Right kidney (tissue), 9 donors: ENCODE measurements at places on chromosomes 7 and 10.

DNA sequence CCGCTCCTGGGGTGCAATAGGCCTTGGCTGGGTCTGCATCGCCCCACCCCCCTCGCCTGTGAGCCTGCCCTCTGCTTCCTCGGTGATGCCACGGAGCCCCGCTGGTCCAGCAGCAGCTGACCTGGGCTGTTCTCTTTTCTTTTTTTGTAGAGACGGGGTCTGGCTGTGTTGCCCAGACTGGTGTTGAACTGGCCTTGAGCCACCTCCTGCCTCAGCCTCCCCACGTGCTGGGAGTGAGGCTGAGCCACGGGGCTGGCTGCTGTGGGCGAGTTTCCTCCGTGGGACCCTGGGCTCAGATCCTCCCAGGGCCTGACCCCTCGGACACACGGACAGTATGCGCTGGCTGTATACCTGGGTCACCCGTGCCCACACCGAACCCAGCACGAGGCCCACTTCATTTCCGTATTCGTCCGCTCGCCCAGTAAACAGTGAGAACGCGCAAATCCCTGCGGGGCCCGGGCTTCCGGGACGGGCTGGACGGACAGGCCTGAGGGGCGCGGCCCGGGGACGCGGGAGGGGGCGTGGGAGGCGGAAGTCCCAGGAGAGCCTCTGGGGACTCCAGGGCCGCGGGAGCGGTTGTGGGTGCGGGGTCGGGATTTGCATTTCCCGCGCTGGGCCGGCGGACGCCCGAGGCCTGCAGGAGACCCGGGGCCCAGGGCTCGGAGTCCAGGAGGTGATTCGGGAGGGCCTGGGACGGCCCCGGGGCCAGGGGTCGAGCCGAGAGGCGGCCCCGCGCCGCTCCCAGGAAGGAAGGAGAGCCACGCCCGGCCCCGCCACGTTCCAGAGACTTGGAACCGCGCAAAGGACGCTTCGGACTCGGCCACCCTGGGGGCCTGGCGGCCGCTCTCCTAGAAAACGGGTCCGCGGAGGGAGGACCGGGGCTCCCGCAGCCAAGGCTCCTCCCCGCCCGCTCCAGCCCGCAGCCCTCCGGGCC lies 57.7 kb upstream of the DNAJB6 start:
- peak; percentile 63 for DNase-seq

DNA sequence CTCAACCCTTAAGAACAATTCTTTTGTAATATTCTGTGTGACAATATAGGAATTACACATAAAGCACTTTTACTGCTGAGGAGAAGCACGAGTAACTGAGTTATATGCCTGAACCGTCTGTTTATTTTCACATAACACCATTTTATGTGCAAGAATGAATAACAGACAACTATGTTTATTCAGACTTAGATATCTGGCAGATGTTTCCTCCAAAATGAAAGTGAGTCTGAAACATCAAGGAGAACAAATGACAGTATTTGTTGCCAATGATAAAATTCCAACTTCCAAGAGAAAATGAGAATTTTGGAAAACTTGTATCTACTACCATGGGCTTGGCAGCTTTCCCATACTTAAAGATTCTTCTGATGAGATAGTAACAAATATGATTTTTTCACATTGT lies 51.4 kb downstream of the DNMBP start:
- DNase-seq = no peak

DNA sequence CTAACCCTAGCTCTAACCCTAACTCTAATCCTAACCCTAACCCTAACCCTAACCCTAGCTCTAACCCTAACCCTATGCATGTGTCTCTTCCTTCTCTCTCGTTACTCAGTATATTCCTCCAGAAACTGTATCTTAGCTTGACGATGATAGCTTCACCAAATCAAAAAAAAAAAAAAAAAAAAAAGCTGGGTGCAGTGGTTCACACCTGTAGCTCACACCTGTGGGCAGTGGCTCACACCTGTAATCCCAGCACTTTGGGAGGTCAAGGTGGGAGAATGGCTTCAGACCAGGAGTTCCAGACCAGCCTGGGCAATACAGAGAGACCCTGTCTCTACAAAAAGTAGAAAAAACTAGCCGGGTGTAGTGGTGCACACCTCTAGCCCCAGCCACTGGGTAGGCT lies 414.0 kb downstream of the GATA3 start:
- DNase-seq = no peak

DNA sequence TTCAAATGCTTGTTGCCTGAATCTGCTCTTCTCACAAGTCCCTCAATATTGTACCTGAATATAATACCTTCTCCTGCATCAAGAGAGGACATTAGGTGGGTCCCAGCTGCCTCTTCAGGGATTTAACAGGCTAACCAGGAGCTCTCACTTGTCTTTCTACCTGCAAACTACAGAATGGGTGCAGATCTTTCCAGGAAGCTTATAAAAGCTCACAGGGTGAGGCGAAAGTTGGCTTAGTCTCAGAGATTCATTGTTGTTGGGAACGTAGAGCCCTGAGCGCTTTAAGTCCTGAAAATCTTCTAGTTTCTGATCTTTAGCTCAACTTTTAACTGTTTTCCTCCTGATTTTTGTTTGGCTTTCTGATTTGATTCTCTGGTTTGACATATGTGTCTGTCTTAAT lies 25.0 kb downstream of the PLAU start:
- DNase-seq = no peak

DNA sequence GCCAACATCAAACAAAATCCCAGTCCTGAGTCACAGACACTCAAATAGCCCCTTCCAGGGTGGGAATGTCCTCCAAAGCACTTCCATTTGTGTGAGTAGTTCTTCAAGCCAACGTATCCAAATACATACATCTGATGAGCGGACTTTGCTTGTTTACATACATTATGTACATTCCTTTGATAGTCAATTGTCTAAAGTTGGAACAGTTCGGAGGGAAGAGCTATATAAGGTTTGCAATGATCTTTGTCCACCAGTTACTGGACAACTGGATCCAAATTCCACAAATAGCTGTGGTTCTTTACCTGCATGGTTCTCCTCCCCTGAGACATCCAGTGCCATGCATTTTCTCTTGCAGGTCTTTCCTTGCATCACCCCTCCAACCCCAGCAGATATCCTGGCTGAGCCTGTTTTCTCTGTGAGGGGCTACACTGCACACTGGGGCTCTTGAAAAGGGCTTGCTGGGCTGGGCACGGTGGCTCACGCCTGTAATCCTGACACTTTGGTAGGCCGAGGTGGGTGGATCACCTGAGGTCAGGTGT lies 4.7 kb upstream of the MGMT start:
- DNase-seq = no peak

DNA sequence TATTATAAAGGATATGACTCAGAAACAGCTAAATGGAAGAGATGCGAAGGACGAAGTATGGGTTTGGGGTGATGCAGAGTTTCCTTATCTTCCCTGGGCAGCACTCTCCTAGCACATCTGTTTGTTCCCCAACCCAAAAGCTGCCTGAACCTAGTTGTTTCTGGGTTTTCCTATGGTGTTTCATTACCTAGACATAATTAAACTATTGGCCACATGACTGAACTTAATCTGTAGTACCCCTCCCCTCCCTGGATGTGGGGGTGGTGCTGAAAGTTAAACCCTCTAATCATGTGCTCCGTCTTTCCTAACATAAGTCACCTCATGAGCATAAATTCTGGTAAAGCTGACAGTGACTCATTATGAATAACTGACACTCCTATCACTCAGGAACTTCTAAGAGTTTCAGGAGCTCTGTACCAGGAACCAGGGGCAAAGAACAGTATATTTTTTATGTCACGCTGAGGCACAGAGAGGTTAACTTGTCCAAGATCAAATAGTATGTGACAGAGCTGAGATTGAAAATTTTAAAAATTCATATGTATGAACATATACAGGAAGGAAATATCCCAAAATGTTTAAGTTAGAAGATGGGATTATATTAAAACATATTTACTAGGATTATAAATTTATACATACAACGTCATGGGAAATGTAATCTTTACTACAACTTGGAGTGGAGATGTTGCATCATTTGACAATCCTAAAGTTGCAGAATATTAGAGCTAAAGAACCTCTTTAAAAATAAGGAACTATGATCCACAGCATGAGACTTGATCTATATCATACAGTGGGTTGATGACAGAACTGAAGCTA lies 4.8 kb downstream of the STRIP2 start:
- DNase-seq = no peak

DNA sequence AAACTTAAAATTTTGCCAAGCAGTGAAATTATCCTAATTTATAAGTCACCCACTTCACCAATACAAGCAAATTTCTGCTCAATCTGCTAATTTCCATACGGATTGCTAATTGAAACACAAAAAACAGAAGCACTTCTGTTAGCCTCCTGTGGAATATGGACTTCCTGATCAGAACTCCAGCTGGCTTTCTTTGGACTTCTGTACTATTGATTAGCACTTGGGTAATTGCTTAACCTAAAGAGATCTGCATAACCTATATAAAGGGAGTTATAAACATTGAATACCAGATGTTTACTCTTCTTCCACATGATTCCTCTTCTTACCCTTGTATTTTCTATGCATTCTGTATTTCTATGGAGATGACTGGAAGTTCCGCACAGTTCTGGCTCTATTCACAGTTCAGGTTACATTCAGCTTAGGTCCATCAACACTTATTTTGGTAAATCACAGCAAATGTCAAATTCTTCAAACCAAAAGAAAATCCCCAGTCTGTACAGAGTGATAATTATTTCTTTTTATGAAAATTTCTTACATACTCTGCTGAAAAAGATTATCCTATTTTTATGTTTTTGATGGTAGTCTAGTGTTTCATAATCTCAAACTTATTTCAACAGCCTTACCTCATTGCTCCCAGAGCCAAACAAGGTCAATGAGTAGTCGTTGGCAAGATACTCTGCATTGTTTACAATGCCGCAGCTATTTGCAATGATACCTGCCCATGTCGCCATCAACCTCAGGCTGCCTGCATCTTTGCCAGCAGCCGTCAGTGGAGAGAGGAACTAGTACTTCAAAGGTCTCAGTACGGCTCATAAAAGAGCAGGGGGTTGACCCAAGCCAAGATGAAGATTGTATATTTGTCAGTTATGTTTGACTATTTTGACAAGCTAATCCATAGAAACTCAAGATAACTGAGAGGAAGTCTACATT lies 225.6 kb downstream of the AHR start:
- no peak for DNase-seq

DNA sequence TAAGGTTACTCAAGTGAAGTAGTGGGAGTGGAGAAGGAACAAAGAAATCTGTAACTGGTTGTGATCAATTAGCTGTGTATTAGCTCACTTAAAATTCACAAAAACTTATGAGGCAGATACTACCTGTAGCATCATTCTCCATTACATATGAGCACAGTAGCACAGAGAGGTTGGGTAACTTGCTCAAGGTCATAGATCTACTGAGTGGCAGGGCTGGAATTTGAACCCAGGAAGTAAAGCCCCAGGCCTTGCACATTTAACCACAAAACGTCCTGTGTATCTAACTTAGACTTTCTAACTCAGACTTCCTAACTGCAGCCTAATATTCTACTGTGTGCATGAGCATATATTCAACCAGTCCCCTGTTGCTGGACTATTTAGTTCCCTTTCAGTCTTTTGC lies 5.6 kb upstream of the SLF2 start:
- no peak for DNase-seq

GRCh38 chr7:140829720-140830119 lies 95.0 kb downstream of the BRAF start:
- DNase-seq = no peak

- no peak for DNase-seq
Measured at GRCh38 chr10:47230482-47230881, 69.5 kb upstream of the GDF10 start.

DNA sequence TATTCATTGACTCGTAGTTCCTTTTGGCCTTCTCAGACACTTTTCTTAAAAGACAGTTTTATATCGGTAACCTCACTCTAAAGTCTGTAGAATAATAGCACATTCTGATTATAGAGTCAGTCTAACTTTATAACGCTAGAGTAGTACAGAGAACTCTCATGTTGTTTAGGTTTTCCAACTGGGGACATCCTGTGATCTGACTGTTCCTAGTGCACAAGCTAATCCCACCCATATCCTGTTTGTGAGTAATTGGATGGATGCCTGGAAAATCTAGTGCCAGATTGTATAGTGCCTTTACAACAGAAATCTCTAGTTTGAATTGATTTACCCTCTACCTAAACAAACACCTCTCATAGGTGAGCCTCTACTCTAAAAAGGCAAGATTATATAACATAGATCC lies 107.4 kb downstream of the ZEB1 start:
- DNase-seq = no peak

DNA sequence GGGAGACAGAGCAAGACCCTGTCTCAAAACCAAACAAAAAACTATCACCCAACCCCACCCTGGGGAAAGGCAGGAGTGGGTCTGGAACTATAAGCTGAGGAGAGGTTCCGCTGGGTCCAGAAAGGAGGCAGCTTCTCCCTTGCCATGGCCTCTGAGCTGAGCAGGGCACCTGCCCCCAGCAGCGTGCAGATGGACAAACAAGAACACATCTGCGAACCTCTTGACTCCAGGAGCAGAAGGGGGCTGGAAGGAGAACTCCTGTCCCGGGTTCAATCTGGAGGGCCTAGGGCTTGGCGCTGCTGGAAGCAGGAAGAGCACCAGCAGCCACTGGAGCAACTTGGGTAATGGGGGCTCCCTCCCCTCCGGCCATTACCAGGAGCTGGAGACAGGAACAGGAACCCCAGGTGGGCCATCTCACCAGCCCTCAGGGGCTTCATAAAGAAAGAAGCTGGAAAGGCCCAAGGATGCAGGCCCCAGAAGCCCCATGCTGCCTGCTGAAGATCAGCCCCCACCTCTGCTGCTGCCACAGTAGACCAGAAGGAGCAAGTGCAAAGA lies 19.0 kb upstream of the PPIF start:
- no peak for DNase-seq

GRCh38 chr10:19946791-19947190 lies 130.6 kb downstream of the PLXDC2 start:
- DNase-seq = no peak

- no peak for DNase-seq
Measured at GRCh38 chr10:130300608-130301020, 164.4 kb downstream of the GLRX3 start.

GRCh38 chr7:155009570-155010157 lies 6.7 kb upstream of the PAXIP1 start:
- DNase-seq = no peak

GRCh38 chr7:68604541-68604940 lies 993.7 kb upstream of the AUTS2 start:
- no peak for DNase-seq

DNA sequence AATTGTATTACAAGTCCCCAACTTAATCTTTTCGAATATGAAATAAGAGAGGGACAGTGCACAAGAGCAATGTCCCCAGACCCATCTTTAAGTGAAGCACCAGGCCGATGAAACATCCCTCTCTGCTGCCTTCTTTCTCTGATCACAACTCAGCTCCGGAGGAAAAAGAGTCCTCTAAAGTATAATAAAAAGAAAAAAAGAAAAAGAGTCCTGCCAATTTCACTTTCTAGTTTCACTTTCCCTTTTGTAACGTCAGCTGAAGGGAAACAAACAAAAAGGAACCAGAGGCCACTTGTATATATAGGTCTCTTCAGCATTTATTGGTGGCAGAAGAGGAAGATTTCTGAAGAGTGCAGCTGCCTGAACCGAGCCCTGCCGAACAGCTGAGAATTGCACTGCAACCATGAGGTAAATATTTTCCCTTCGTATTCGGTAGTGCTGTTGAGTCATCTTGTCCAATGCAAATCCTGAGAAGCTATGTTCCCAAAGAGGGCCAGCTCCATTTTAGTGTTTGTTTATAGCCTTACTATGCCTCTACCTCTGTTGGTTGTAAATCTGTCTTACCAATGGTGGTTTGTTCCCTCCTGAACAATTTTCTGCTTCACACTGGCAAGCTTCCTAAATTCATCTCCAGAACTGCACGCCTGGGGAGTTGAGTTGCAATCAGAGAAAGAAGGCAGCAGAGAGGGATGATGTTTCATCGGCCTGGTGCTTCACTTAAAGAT lies at the start of gene IFIT2:
Gene IFIT2 (plus strand): TSS at position 326 of the 725 bp plus-strand sequence. CDS start 78 bp downstream, at position 404.
- peak; percentile 69 for DNase-seq

GRCh38 chr10:3835770-3836169 lies 50.8 kb upstream of the KLF6 start:
- no peak for DNase-seq
